T-helper 2 cell (primary cell): ENCODE measurements at places on chromosomes 2 and 18.

DNA sequence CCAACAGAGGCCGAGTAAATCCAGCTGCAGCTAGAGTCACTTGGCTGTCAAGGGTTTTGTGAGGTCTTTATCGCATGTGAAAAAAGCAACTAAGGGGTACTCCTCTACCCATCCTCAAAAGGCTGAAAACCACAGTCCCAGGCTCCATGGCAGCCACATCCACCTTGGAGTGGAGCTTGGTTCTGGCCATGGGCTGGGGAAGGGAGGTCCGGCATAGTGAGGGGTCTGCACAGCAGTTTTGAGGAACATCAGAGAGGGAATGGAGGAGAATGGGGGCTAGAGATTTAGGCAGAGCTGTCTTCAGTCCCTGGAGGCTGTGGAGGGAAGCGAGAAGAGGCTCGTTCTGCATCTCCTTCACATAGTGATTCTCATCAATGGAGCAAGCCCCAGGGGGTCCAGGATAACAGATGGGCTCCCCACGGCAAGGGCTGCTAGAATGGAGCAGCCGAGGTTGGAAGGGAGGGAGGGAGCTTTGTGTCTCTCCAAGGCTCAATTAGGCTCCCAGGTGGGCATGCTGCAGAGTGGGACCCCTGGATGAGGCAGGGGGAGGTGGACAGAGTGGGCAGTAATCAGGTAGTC, 21.0 kb downstream of the MROH2A start:
- no peak for DNase-seq

- no peak for DNase-seq
These were observed 12.8 kb downstream of the UPP2 start for GRCh38 chr2:158114516-158114915.

DNA sequence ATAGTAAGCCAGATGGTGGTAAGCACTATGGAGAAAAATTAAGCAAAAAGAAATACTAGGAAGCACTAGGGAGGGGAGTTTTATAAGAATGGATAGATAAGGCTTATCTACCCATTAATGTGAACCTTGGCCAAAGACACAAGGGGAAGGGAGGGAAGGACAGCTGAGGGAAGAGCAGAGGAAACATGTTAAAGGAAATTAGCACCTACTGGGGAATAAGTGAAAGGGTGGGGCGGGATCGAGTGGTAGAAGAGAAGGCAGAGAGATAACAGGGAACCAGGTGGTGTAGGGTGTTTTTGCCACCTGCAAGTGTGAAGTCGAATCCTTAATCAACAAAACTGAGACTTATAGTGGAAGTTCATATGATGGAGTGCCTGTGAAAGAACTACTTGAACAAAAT, 1.7 kb downstream of the UNC80 start:
- no peak for DNase-seq

GRCh38 chr18:52678034-52678433, 338.0 kb downstream of the DCC start:
- no peak for DNase-seq

DNA sequence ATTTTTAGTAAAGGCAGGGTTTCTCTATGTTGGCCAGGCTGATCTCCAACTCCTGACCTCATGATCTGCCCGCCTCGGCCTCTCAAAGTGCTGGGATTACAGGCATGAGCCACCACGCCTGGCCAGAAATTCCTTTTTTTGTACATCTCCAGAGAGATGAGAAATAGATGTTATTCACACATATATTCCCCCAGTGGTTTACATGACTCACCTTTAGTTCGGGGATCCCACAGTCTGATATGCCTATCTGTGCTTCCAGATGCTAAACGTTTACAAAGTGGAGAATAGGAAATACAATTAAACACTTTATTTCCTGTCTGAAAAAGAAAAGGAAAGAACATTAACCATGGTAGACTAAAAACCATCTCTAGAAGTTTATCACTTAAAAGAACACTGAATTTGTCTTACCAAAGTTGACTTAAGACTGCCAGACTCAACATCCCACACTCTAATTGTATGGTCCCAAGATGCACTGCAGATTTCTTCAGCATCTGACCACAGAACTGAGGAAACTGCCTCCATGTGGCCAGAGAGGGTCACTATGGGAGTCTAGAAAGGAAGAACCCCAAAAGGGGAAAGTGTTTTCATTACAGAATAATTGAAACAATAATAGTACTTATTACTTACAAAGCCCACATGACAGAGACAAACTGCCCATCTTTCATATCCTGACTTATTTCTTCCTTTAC, 12.6 kb upstream of the ICA1L start:
- no peak for DNase-seq

DNA sequence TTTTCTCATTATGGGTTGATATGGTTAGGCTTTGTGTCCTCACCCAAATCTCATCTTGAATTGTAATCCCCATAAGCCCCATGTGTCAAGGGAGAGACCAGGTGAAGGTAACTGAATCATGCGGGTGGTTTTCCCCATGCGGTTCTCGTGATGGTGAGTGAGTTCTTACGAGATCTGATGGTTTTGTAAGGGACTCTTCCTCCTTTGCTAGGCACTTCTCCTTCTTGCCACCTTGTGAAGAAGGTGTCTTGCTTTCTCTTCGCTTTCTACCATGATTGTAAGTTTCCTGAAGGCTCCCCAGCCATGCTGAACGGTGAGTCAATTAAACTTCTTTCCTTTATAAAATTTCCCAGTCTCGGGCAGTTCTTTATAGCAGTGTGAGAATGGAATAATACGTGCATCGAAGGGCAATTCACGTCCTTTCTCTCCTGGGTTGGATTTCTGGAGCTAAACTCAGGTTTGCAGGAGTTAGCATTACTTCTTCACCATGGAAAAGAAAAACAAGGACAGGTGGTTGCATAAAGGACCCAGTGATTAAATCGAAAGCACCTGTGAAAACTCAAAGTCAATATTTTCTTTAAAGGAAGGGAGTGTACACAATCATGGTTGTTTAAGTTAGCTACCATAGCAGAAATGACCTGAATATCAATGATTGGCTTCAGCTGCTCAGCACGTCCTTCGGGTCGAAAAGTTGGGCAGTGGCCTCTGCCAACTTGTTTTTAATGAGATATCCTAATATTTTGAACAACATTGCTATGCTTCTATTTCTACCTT, 54.1 kb downstream of the CDC42EP3 start:
- no peak for DNase-seq

DNA sequence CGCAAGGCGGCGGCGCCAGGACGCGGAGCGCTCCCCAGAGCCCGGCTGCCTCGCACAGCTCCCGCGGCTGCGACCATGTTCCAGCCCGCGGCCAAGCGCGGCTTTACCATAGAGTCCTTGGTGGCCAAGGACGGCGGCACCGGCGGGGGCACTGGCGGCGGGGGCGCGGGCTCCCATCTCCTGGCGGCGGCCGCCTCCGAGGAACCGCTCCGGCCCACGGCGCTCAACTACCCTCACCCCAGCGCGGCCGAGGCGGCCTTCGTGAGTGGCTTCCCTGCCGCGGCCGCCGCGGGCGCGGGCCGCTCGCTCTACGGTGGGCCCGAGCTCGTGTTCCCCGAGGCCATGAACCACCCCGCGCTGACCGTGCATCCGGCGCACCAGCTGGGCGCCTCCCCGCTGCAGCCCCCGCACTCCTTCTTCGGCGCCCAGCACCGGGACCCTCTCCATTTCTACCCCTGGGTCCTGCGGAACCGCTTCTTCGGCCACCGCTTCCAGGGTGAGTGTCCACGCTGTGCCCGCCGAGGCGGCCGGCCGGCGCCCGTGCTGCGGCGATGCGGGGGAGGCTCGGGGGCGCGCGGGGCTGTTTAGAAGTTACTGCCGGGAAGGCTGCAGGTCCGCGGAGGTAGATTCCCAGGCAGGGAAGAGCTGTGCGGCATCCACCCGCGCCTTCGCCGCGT, 696 bp downstream of the EMX1 start:
- no peak for DNase-seq

GRCh38 chr2:27461118-27461517, 18.9 kb downstream of the KRTCAP3 start:
- no peak for DNase-seq

DNA sequence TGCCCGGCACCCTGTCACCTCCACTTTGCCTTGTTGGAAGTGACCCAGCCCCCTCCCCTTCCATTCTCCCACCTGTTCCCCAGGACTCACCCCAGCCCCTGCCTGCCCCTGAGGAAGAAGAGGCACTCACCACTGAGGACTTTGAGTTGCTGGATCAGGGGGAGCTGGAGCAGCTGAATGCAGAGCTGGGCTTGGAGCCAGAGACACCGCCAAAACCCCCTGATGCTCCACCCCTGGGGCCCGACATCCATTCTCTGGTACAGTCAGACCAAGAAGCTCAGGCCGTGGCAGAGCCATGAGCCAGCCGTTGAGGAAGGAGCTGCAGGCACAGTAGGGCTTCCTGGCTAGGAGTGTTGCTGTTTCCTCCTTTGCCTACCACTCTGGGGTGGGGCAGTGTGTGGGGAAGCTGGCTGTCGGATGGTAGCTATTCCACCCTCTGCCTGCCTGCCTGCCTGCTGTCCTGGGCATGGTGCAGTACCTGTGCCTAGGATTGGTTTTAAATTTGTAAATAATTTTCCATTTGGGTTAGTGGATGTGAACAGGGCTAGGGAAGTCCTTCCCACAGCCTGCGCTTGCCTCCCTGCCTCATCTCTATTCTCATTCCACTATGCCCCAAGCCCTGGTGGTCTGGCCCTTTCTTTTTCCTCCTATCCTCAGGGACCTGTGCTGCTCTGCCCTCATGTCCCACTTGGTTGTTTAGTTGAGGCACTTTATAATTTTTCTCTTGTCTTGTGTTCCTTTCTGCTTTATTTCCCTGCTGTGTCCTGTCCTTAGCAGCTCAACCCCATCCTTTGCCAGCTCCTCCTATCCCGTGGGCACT, 4.5 kb downstream of the RETREG2 start:
- DNase-seq, result no peak

- no peak for DNase-seq
These were observed 80.0 kb downstream of the MAP4K3 start for GRCh38 chr2:39356922-39357639.

- DNase-seq, result no peak
These were observed 160.3 kb upstream of the VRK2 start for GRCh38 chr2:57886161-57886786.

- no peak for DNase-seq
These were observed 24.6 kb upstream of the RNU4ATAC start for GRCh38 chr2:121505986-121506586.

GRCh38 chr2:39688181-39688580, 22.5 kb downstream of the TMEM178A start:
- DNase-seq, result no peak

- DNase-seq, result no peak
These were observed 16.4 kb upstream of the MARCHF7 start for GRCh38 chr2:159695795-159696448.

DNA sequence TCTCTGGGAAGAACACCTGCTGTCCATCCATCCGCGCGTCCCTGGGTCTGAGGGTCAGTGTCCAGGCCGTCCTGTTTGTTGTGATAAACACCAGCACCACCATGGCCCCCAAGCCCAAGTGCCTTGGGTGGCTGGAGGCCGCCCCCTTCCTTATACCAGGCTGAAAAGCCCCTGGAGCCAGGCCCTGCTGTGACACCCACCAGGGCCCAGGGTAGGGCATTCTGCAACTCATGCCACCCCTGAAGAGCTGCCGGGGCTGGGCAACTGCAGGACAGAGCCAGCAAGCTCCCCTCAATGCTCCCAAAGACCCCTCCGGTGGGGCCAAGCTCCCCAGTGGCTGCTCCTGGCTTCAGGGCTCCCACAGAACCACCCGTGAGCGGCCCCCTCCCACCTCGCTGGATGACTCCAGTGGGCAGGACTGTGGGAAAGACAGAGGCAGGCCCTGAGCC, 31.9 kb upstream of the SNED1 start:
- no peak for DNase-seq

- DNase-seq, result no peak
These were observed 344.5 kb upstream of the TNP1 start for GRCh38 chr2:217204358-217204757.

- DNase-seq, result no peak
These were observed 207.8 kb downstream of the CYP26B1 start for GRCh38 chr2:71939588-71940535.

- DNase-seq, result no peak
These were observed 592 bp upstream of the MARS2 start for GRCh38 chr2:197704434-197705120.

- no peak for DNase-seq
These were observed 181.2 kb upstream of the PXDN start for GRCh38 chr2:1925516-1925915.

DNA sequence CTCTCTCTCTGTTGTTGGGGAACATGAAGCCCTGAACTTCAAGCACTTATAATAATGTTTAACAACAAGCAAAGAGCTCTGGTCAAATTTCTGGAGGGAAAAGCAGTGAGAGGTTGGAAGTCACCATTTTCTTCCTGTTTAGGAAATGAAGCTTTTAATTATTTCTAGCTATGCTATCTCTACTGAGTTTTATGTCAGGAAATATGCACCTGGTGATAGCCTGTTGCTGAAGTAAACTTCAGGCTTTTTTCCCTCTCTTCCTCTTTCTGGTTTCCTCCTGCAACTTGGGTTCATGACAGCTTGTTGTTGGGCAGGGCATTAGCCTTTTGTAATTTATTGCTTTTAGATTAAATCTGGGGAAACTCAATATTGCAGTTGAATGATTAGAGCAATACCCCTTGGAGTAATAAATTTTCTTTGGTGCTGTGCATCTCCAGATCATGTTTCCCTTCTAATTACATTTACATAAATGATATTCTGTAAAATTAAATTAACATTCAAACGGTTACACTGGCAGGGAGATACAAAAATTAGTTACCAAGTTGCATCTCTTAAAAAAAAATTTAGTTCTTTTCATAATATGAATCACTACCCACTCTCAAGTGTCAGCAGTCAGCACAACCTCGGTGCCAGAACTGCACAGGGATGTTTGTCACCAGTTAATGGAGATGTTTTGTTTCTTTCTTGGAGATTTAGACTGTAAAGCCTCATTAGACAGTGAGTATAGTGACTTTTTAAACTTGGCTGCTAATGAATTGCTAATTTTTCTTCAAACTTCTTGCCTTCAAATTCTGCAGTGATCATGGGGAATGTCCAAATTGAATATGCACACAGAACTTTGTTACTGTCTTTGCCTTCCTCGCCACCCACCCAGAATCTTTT, 466.6 kb upstream of the ETAA1 start:
- DNase-seq, result no peak

- DNase-seq, result no peak
These were observed 172.2 kb downstream of the MYT1L start for GRCh38 chr2:2158915-2159314.

GRCh38 chr2:224151161-224151560, 112.1 kb upstream of the SERPINE2 start:
- DNase-seq, result no peak

DNA sequence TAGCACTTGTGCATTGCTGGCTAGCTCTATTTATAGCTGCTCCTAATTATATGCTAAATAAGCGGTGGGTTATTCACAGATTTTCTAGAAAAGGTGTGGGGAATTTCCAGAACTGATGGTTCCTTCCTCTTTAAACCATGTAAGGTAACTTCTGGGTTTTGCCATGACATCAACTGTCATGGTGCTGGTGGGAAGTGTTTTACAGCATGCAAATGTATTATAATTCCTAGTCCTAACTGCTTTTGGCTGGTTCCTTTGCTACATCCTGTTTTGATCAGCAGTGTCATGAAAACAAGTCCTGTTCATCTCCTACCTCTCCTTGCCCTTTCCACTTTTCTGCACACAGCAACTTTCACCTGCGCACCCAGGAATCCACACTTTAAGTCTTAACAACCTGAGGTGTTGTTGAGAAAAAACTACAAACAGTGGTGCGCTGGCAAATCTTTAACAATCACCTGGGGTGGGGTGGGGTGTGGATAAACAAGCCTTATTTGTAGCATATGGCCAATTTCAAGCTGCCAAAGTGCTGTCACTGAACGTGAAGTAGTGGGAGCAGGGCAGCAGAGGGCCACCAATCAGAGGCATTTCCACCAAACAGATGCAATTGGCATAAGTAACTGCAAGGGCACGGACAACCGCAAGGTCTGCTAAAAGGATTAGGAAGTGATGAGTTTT, 33.4 kb upstream of the SKOR2 start:
- no peak for DNase-seq
